ENCODE measurements at places on chromosomes 11 and 22. TPM values are rescaled to one million over a fixed set of nuclear protein-coding genes. Genes with fewer than 3 reads are reported as not detected.

DNA sequence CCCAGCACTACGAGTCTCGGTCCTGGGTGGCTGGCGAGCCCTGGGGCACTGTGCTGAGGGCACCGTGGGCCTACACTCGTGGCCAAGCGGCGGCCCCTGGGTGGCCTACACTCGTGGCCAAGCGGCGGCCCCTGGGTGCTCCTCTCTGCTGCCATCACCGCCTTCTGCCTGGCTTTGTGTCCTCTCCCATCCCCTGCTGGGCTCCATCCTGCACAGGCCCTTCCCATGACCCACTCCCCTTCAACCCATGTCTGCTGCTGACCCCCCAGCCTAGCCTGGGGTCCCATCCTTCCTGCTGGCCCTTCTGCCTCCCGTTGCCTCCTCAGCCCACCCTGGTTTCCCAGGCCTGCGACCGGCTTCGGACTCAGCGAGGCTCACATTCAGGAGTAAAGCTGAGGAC, 87.4 kb upstream of the CLDN5 start:
- no peak for DNase-seq

MRGPRX3 gene
- not detected for total RNA-seq

PANX2 gene
- total RNA-seq: 0.43 TPM

DNA sequence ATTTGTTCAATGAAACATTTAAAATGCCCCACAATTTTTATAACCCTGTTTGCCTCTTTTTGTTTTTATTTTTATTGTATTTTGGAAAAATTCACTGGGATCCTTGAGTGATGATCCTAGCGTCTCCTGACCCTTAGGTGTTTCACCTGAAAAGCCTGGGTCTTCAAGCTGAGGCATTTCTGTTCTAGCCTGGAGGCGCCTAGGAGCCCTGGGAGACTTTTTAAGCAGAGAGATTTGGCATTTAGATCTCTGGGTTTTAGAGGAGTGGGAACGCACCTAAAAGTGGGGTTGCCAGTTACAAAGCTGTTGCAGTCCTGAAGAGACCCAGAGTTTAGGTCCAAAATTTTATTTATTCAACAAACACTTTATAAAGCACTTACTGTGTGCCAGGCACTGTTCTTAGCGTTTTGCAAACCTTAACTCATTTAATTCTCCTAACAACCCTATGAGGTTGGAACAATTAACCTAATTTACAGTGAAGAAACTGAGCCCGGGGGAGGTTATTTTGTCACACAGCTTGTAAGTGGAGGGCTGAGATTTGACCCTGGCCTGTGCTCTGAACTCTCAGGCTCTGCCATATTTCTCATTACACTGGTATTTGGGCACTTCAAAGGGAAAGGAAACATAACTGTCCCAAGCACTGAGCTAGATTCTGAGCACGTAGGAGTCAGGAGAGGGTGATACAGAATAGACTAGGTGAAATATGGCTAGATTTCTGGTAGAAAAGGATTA, 834 bp upstream of the FADS1 start:
- DNase-seq: no peak

DNA sequence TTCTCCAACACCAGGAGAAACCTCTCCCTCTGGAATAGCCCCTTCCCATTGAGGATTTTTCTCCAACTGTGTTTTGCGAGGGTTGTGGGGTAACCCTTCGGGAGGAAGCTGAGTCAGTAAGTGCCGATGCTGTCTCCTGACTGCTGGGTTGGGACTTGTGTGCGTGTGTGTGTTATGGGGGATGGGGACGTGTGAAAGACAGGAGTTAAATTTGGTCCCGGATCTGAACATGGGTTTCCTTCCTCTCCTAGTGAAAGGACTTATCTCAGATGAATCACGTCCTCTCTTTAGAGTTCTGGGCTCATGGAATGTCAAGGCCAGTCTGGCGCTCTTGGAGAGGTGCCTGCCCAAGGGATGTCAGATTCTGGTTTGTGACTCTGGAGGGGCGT, 33.3 kb downstream of the KIAA1671 start:
- DNase-seq: no peak

H19 gene
- total RNA-seq: 611 TPM

GRCh38 chr22:21946262-21946925, 6.3 kb downstream of the PPM1F start:
- DNase-seq: no peak

All from Right ventricle myocardium inferior (tissue), 1 donor.